ENCODE measurements at places on chromosomes 1 and 21.

GRCh38 chr1:51744506-51745303, 127.8 kb downstream of the OSBPL9 start:
- no peak for DNase-seq

GRCh38 chr1:180198196-180198595, 31.9 kb upstream of the LHX4 start:
- DNase-seq, result no peak

- DNase-seq, result no peak
These were observed 3.1 kb downstream of the CNIH3 start for GRCh38 chr1:224619209-224619608.

GRCh38 chr1:210797422-210797821, 336.5 kb downstream of the KCNH1 start:
- no peak for DNase-seq

DNA sequence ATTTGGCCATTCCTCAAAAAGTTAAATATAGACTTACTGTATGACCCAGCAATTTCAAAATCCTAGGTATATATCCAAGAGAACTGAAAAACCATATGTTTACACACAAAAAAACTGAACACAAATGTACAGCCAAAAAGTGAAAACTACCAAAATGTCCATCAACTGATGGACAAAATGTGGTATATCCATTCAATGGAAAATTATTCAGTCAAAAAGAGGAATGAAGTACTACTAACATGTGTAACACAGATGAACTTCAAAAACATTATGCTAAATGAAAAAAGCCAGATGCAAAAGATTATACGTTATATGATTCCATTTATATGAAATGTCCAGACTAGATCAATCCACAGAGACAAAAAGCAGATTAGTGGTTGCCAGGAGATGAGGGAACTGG, 8.0 kb downstream of the AIDA start:
- no peak for DNase-seq

GRCh38 chr1:91124290-91124985, 102.6 kb upstream of the ZNF644 start:
- DNase-seq, result no peak

GRCh38 chr1:100806601-100807000, 87.1 kb downstream of the VCAM1 start:
- no peak for DNase-seq

GRCh38 chr1:167520711-167521206, 2.4 kb upstream of the CD247 start:
- DNase-seq, result no peak

DNA sequence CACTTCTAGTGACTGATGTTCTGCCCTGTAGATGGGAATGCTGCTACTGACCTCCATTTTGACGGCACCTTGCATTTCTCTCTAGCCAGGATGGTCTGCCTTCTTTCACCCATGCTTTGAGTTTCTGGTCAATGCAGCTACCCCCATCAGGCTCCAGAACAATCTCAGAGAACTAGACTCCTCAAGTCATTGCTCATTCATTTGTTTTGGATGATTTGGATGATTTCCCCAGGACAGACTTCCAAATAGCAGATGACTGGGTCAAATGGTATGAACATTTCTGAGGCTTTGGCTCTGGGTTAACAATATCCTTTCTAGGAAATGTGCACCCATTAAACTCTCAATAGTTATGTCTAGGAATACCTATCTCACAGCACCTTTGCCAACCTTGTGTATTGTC, 63.9 kb downstream of the CSMD2 start:
- DNase-seq, result no peak

DNA sequence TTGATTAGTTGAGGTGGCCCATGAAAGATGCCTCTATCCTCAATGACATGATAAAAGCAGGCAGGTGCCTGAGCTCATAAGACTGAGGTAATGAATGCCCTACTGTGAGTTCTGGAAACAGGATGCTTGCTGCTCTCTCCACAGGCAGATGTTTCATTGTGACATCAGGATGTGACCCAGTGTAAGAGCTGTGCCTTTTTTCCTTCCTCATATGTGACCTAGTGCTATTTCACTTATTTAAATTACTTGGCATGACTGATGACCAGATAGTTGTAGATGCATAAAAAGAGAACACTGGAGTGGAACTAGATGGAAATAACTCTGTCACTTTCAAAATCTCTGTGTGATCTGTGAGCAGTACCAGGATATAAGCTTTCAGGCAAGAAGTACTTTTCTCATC, 31.9 kb downstream of the KIF14 start:
- DNase-seq, result no peak

DNA sequence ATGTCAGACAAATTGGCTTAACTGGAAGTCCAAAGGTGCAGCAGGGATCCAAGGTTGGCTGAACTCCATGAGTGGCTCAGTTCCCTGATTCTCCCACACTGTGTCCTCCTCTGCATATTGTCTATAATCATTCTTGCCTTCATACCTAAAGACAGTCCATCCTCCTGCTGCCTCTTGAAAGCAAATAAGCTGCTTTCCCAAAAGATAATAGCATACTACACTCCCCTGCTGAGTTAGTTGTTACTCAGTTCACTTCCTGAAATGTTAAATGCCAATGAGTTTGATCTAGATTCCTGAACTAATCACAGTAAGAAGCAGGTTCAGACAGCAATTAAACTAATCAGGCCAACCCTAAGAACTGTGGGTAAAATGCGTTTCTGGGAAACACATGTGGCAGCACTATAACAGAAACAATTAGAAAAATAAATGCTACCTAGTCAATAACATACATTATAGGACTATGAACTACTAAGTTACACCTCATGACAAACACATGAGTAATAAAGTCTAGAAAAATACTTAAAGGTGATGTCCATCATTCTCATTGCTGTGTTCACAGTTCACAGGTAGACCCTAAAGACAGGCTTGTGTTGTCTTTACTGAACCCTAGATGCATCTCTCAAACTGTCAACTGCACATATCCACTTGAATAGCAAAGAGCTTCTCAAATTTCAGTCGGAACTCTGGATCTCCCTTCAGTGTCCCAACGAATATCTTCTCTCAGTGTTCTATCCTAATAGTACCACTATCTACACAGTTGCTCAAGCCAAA, 50.8 kb upstream of the BOLA1 start:
- DNase-seq, result no peak

- DNase-seq, result no peak
These were observed 166.8 kb downstream of the BACH1 start for GRCh38 chr21:29465546-29465945.

DNA sequence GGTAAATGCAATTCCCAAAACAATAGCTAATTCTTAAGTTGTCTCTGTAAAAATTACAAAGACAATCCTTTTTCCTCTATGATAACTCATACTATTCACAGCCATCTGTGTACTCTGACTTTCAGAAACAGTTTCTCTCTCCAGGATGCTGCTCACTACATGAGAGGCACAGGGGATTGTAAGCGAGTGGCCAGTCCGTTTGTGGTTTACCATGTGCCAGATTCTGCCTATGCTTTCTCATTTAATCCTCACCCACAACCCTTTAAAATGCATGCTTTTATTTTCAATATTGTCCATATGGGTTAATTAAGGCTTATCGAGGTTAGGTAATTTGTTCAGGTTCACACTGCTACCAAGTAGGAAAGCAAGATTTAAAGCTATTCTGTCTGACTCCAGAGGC, 23.0 kb downstream of the RGS1 start:
- no peak for DNase-seq

DNA sequence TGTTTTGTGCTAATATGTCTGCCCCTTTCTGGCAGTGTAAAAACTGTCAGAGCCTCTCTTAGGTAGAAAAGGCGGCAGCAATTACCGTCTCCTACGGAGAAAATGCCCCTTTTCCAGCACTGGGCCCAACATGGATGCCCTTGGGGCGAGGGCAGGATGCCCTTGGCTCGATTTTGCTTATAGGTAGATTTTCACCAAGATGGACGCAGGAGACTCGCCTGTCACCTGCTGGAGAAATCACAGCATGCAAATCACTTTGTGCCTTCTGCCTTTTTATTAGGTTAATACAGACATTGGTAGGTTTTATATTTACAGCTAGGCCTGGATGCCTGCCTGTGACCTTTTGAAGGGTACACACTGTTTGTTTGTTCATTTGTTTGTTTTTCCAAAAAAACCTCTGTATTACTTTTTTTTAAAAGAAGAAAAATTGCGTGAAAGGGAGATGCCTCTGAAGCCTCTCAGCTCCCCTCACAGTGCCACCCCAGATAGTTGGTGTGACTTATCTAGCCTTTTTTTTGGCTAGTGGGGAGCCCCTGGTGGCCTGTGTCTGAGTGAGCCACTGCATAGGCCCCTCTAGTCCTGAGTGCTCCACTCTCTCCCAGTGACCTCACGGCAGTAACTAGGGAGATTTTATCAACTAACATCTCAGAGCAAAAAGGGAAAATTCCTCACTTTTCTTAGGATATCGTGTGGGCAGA, 2.5 kb downstream of the ATP1B1 start:
- no peak for DNase-seq

GRCh38 chr21:26583769-26584168, 10.7 kb upstream of the CYYR1 start:
- no peak for DNase-seq

GRCh38 chr1:174726880-174727585, 272.7 kb upstream of the CACYBP start:
- DNase-seq, result no peak

DNA sequence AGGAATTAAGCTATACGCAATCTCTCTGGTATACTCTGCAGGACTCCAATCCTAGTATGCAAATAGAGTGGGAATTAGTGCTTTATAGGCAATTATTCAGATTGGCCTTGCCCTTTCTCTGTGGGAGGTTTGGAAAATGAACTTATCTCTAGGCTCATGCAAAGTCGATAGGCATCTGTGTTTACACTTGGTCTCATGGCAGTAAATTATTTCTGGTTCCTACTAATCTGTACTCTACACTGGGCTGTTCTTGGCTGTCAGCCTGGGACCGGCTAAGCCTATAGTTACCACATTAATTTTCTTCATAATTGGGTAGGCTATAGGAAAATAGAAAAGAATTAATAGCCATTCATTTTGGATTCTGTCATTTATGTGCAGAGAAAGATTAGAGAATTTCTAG, 544.6 kb downstream of the AMY1C start:
- no peak for DNase-seq

DNA sequence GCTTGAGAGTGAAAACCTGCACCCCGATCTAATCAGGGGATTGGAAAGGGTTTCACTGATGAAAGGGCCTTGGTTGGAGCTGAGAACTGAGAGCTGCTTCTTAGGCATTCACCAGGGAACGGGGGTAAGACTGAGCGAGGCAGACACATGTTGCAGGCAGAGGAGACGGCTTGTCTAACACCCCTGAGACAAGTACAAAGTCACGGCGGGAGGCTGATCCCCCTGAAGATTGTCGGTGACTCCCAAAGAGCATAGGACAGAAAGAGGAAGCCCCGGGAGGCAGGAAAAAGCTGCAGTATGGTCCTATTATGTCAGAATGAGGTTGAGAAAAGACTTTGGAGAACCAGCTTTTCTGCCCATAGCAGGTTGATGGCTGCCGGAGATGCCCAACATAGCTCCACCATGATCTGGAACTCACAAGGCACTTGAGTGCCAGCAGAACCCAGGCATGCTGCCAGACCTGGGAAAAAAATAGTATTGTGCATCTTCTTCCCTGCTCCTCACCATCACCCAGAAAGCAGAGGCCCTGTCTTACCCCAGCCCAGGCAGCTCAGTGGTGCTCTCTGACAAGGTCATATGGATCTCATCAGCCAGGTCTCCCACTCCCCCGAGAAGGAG, 463.9 kb upstream of the PROX1 start:
- no peak for DNase-seq

- DNase-seq, result no peak
These were observed 126.6 kb upstream of the PLPPR4 start for GRCh38 chr1:99137554-99138206.

DNA sequence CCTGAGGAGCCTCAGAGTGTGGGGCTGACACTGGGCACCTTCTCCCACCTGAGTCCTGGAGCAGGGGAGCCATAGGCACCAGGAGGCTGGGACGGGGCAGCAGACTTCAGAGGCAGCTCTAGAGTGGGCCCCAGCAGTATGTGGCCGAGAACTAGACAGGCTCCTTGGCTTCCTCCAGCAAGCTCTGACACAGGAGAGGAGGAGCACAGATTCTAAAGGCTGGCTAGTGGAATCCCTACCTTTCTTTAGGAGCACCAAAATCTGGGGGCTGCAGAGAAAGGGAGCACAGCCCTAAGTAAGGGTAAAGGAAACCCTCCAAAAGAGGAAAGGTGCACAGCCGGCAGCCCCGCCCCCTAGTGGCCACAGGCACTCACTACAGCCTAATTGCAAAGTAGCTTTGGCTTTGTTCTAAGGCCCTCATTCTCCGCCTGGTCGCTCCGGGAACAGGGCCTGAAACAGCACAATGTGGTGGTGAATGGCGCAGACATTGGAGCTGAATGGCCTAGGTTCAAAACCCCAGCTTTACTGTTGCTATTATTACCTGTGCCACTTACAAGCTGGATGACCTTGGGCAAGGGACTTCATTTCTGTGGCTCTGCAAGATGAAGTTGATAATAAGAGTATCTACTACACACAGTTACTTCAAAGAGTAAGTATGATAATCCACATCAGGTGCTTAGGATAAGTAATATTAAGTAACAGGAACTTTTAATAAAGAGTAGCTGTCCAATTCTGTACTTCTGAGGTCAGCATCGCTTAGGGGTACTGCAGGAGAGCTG, 8.8 kb upstream of the GUCA2A start:
- no peak for DNase-seq

DNA sequence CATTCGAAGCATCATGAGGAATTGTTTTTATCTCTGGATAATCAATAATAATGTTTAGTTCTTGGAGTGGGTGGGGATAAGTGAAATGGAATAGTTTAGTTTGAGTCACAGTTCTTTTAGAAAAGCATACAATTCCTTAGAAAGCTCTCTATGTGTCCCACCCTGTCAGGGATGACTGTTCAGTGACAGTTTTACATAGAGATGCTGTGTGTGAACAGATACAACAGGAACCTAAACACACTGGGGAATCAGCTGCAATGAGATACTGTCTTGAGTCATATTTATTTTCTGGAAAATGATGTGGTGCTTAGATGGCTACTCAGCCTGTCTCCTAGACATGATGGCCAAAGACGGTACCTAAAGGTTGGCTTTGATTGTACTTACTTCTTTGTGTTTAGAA, 25.7 kb upstream of the CCDC190 start:
- no peak for DNase-seq

- DNase-seq, result no peak
These were observed 451 bp downstream of the CHD5 start for GRCh38 chr1:6179564-6180175.

- peak; percentile 83 for DNase-seq
These were observed 21.8 kb upstream of the COL9A2 start for GRCh38 chr1:40338745-40339419.

DNA sequence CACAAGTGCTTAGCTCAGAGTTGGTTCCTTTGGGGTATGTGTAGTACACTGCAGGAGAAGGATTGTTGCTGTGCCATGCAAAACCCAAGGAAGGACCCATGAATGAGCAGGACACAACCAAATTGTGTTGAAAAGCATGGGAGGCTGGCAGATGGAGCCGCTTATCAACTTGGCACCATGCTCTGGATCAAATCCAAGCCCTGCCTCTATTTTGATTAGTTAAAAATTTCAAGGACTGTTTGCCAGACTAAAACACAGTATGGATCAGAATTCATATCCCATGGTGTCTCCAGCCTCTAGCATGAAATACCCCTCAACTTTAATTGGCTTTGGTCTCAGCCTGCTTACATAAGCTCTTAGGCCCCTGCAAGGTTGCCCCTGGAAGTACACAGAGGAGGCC, 27.8 kb downstream of the CCDC185 start:
- no peak for DNase-seq

GRCh38 chr1:115807723-115808122, 33.2 kb downstream of the NHLH2 start:
- no peak for DNase-seq

- DNase-seq, result no peak
These were observed 495 bp upstream of the NTRK1 start for GRCh38 chr1:156860113-156860627.

- peak; percentile 92 for DNase-seq
These were observed 45.6 kb downstream of the IRF2BP2 start for GRCh38 chr1:234564035-234565029.
